ENCODE measurements at places on chromosomes 16 and 17. TPM values are rescaled to one million over a fixed set of nuclear protein-coding genes. Genes with fewer than 3 reads are reported as not detected.

The CHRNE gene
- total RNA-seq, result 167 TPM

DNA sequence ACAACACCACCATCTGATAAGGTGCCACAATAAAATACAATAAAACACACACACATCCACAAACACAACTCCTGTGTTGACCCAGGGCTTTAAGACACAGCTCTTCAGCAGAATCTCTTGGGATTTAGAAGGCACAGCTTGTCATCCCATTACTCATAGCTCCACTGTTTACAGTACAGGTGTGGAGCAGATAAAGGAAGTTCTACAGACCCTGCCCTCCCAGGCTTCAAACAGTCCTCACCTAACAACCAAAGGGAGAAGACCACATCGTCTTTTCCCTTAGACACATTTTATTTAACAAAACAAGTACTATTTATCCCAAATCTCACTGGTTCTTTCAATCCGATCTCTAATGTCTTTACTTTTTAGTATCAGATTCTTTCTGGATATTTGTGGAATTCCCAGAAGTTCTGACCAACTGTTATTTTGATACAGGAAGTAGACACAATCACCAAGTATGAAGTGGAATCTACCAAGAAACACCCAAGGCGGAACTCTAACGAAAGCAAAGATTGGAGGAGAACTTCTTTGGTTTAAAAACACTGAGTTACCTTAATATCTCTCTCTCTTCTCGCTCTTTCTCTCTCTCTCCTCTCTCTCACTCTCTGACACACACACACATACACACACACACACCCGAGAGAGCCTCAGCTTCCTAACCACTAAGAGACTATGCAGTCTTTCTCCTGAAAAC lies 46.1 kb downstream of the CYTH1 start:
- no peak for DNase-seq
- H3K36me3 ChIP-seq, result no peaks in the 10 kb centered on the region
- H3K4me3 ChIP-seq, result peak overlapping the region; percentile 46
- H3K27ac ChIP-seq, result peak overlapping the region; percentile 74
- H3K4me1 ChIP-seq, result peaks cover 75% of the 10 kb centered on the region

The SRR gene
- total RNA-seq, result 9.7 TPM

The TSNAXIP1 gene
- 0.55 TPM for total RNA-seq

Data from right atrium auricular region (tissue), 2 donors.